Sigmoid colon (tissue), 7 donors: ENCODE measurements at places on chromosomes 16 and 17. TPM values are rescaled to one million over a fixed set of nuclear protein-coding genes. Genes with fewer than 3 reads are reported as not detected.
A peak's percentile ranks its signal among the peaks of the same experiment; 100 is the strongest.

DNA sequence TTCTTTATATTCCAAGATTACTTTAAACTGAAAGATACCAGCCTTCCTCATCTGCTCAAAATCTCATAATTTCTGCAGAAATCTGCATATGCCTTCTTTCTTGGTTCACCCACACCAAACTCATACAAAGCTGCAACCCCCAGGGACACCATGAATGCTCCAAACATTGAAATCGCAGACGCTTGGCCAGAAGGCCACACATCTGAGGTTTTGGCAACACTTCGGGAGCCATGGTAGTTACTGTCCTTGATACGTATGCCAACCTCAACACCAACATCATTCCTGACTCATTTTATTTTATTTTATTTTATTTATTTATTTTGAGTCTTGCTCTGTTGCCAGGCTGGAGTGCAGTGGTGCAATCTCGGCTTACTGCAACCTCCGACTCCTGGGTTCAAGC lies 11.8 kb downstream of the GSPT1 start:
- no peaks in the 10 kb centered on the region for H3K27me3 ChIP-seq
- H3K27ac ChIP-seq = no peak overlapping the region
- H3K4me1 ChIP-seq = peaks cover 37% of the 10 kb centered on the region
- H3K36me3 ChIP-seq = no peaks in the 10 kb centered on the region
- H3K4me3 ChIP-seq = no peak overlapping the region

DNA sequence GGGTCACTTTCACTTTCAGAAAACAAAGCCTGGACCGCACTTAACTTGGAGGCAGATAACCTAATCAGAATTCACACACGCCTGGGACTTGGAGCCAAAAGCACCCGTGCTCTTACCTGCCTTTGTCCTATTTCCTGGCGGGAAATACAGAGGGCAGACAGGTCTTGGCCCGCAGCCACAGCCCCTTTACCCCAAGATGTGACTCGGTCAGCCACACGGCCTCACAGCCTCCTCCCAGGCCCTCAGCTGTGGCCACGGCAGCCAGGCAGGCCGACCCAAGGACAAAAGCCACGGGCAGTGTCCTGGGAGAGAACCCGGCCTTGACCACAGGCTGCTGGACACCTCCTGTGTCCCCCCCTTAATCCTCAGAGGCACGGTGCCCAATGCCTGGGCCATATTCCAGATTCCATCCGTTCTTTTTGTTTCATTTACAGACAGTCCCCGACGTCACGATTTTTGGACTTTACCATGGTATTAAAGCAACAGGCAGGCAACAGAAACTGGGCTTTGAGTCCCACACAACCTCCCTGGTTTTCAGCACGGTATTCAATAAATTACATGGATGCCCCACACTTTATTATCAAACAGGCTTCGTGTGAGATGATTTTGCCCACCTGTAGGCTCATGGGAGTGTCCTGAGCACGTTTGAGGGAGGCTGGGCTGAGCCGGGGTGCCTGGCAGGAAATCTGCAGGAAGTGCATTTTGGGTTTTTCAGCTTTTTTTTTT lies 30.1 kb upstream of the GAA start:
- H3K27ac ChIP-seq = peak overlapping the region; percentile 87
- DNase-seq = peak; percentile 87
- peaks cover 41% of the 10 kb centered on the region for H3K4me1 ChIP-seq
- H3K27me3 ChIP-seq = no peaks in the 10 kb centered on the region

GRCh38 chr16:48231727-48232492 lies 12.2 kb upstream of the LONP2 start:
- H3K36me3 ChIP-seq = no peaks in the 10 kb centered on the region
- H3K27ac ChIP-seq = no peak overlapping the region
- no peak for DNase-seq
- no peaks in the 10 kb centered on the region for H3K4me1 ChIP-seq
- H3K4me3 ChIP-seq = no peak overlapping the region

GRCh38 chr17:9612006-9612405 lies 33.3 kb upstream of the USP43 start:
- no peaks in the 10 kb centered on the region for H3K27me3 ChIP-seq
- no peaks in the 10 kb centered on the region for H3K36me3 ChIP-seq
- no peak overlapping the region for H3K4me3 ChIP-seq
- H3K4me1 ChIP-seq = no peaks in the 10 kb centered on the region
- no peak for DNase-seq

DNA sequence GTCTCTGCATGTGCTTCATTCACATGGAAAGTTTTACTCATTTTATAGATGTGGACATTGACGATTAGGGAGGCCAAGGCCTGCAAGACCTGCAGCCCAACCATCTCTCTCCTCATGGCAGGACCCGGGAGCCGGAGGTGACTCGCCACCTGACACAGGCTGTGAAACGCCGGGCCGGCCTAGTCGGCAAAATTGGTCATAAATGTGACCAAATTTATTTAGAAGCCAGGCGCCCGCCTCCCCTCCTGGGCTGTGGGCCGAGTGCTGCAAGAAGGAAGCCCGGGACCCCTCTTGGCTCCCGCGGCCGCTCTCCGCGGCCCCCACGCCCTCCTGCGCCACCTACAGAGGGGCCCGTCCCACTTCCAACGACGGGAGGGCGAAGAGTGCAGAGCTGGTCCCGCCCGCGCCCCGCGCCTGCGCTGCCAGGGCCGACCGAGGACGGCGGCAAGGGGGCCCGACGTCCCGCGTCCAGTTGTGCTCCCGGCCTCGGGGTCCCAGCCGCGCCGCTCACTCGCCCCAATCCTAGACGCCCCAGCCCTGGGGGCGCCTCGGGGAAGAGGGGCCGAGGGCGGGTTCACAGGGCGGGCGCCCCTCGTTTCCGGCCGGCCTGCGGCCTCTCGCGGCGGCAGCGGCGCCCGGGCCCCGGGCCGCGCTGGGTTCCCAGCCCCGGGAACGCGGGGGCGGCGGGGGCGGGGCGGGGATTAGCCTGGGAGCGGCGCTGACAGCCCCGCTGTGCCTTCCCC lies 47.5 kb downstream of the WNT3 start:
- peak overlapping the region; percentile 78 for H3K27ac ChIP-seq
- H3K36me3 ChIP-seq = no peaks in the 10 kb centered on the region
- H3K4me1 ChIP-seq = peaks cover 17% of the 10 kb centered on the region
- H3K4me3 ChIP-seq = peak overlapping the region; percentile 52

DNA sequence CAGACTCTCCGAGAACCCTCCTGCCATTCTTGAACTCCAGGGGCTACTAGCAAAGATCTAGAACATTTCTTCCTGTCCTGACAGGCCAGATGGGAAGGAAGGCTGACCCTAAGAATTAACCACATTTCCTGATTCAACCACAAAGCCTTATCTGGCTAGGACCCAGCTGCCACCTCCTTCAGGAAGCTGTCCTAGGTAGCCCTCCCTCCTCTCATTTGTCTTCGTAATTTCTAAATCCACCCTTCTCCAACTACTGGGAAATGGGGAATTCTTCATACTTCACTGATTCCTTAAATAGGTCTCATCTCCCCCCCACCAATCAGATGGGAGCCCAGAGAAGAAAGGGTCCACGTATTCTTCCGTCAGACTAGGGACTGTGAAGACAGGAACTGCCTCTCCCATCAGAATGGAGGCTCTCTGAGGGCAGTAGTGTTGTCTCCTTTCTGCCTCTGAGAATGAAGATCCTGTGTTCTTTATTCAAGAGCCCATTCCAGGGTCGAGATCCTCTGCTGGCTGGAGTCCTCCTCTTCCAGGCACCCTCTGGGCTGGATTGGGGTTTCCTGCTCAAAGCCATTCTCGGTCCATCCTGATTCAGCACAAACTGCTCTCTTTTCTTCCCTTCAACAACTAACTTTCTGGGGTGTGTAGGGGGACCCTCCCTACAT lies 2.1 kb downstream of the SAMD14 start:
- H3K36me3 ChIP-seq = no peaks in the 10 kb centered on the region
- no peak for DNase-seq
- H3K4me1 ChIP-seq = no peaks in the 10 kb centered on the region
- no peak overlapping the region for H3K27ac ChIP-seq

DNA sequence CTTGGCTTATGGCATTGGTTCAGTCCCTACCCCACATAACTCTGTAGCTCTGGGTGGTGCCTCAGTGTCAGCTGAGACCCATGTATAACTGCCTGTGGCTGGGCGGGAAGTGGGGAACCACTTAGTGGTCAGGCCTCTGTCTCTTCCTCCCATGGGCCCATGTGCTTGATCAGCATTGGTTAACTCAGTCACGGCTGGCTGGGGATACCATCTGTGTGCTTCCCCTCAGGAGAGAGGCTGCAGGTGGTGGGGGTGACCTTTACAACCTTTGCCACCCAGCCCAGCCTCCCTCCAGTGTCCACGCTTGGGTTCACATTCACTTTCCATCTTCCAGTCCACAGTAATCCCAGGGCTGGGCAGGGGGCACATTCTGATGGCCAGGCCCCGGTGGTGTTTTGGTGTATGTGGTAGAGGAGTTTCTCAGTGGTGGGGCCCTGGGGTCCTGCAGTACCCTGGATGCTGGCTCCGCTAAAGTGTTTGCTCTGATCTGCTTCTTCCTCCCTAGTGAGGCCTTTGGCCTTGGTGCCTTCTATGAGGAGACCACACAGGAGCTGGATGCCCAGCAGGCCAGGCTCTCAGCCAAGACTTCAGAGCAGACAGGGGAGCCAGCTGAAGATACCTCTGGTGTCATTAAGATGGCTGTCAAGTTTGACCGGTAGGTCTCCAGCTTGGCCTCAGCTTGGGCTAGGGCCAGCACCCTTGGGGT lies 10.2 kb upstream of the NFATC3 start:
- H3K27ac ChIP-seq = no peak overlapping the region
- peaks cover 12% of the 10 kb centered on the region for H3K36me3 ChIP-seq
- no peaks in the 10 kb centered on the region for H3K27me3 ChIP-seq
- DNase-seq = no peak
- H3K4me3 ChIP-seq = no peak overlapping the region

DNA sequence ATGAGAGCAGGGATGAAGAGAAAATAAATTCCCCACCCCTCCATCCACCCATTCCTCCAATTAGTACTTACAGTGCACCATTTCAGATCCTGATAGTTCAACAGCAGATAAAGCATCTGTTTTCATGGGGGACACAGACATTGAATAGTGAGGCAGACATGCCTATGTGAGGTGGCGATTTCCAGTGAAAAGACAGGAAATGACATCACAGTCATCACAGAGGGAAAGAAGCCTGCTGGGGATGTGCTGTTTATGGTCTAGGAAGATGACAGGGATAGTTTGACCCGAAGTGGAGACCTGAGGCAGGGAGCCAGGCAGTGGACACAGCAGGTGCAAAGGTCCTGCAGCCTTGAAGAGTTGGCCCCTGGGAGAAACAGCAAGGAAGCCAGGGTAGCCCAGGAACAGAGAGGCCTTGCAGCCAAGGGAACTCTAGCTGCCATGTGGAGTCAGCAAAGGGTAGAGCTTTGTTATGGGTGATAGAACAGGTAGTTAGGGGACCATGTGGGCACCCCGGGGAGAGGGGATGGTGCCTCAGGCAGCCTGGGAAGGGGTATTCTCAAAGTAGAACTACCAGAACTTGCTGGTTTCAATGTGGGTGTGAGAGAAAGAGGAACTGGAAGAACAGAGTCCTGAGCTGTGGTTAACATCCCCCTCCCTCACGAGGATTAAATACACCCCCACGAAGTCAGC lies 256.6 kb downstream of the CPPED1 start:
- no peaks in the 10 kb centered on the region for H3K27me3 ChIP-seq
- no peaks in the 10 kb centered on the region for H3K4me1 ChIP-seq
- no peaks in the 10 kb centered on the region for H3K36me3 ChIP-seq
- DNase-seq = no peak
- no peak overlapping the region for H3K27ac ChIP-seq
- no peak overlapping the region for H3K4me3 ChIP-seq

DNA sequence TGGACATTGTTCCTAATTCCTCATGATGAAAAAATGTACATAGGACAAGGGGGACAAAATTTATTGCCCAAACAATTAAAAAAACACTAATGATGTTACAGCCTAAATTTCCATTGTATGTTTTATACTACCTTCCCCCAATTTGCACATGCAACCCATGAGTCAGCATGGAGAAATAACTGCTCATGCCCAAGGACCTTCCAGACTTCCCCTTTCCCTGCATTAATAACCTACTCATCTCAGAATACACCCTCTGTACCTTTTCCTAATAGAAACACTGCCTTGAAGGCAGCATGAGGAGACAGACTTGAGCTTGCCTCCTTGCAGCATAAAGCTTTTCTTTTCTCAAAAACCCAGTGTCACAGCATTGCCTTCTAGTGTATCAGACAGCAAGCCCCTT lies 2402.8 kb downstream of the TP53TG3F start:
- H3K4me3 ChIP-seq = no peak overlapping the region
- no peak for DNase-seq
- H3K36me3 ChIP-seq = no peaks in the 10 kb centered on the region
- H3K27ac ChIP-seq = no peak overlapping the region

- no peak overlapping the region for H3K27ac ChIP-seq
- H3K27me3 ChIP-seq = no peaks in the 10 kb centered on the region
- H3K4me3 ChIP-seq = no peak overlapping the region
- H3K4me1 ChIP-seq = peaks cover 12% of the 10 kb centered on the region
- no peaks in the 10 kb centered on the region for H3K36me3 ChIP-seq
Measured at GRCh38 chr17:64125937-64126336, 4.0 kb downstream of the ERN1 start.

DNA sequence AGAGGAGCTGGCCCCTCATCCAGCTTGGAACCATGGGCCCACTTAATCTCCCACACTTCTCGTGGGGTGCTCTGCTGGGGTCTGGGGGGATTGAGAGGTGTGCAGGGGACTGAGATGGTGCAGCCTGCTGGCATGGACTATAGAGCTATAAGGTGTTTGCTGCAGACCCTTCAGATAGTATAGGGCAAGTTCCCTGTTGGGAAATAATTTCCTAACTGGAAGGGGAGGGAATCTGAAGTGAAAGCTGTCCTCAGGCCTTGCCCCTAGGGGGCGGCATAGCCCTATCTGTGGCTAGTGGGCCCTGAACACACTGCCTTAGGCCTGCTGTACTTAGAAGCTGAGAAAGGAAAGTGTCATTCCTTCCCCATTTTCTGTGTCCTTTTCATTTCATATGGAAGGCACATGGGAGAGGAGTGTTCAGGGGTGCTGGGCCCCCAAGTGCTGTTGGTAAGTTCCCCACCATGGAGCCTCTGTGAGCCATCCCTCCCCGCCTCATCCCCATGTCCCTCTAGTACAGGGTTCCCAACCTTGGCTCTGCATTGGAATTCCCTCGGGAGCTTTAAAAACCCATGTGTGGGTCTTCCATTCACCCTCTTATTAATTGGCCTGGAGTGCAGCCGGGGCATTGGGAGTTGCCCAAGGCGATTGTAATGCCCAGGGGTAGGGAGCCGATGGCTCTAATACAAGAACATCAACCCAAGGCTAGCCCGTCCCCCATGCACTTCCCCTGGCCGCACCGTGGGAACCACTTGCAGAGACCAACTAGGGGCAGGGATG lies 19.7 kb downstream of the GOSR2 start:
- no peaks in the 10 kb centered on the region for H3K4me1 ChIP-seq
- no peak for DNase-seq
- no peaks in the 10 kb centered on the region for H3K27me3 ChIP-seq

Gene CCL16
- not detected for total RNA-seq

Gene TADA2A
- total RNA-seq = 19.6 TPM

Gene ATP2A3
- 12.7 TPM for total RNA-seq

Gene AATK
- 6.1 TPM for total RNA-seq

Gene PLEKHM1
- total RNA-seq = 33.2 TPM

Gene TNFRSF13B
- not detected for total RNA-seq
